ENCODE measurements at places on chromosomes 13 and 19.

GRCh38 chr13:58318495-58319167, 687.1 kb downstream of the PCDH17 start:
- DNase-seq = no peak

DNA sequence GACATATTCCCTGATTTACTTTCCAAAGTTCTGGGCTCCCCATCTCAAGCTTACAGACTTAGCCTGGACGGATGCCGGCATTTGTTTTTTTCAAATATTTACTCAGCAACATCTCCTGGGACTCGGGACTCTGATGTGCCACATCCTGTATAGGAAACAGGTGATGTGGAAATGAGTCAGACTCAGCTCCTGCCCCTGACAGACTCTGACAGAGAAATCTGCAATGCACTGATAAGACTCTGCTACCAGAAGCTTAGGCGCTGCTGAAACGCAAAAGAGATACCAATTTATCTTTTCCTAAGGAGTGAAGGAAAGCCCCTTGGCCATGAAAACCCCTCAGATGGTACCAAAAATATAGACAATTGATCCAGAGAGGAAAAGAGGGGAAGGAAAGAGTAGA, 16.2 kb downstream of the LAIR2 start:
- DNase-seq = no peak

DNA sequence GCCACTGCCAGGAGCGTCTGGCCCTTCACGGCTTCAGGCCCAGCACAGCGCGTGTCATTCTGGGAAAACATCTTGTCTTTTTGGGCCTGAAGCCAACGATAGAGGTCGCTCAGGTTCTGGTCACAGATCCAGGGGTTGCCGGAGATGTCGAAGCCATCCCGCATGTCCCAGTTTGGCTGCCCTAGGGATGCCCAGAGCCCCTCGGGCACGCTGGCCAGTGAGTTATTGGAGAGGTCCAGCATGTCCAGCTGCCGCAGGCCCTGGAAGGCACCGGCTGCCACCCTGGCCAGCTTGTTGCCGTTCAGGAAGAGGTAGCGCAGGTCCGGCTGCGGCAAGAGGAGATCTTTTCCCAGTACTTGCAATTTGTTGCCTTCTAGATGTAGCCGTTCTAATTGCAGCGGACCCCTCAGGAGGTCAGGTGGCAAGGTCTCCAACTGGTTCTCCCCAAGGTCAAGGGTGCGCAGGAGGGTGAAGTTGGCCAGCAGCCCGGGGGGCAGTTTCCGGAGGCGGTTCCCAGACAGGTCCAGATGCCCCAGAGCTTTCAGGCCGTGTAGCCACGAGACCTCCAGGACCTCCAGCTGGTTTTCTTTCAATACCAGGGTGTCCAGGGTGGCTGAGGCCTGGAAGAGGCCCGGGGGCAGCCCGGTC, 1.8 kb downstream of the LRG1 start:
- DNase-seq = no peak

DNA sequence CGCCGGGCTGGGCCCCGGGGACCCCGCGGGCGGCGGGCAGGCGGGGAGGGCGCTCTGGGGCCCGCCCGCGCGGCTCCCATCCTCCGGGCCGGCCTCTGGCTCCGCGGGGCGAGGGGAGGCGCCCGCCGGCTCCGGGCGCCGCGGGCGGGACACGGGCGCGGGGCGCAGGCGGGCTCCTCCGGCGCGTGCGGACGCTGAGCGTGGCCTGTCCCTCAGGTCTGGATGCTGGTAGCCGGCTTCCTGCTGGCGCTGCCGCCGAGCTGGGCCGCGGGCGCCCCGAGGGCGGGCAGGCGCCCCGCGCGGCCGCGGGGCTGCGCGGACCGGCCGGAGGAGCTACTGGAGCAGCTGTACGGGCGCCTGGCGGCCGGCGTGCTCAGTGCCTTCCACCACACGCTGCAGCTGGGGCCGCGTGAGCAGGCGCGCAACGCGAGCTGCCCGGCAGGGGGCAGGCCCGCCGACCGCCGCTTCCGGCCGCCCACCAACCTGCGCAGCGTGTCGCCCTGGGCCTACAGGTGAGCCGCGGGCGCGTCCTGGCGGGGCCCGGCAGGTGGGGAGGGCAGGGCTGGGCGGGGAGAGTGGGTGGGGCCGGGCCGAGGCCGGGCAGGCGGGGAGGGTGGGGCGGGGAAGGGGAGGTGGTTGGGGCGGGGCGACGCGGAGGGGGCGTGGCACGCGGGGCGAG, 420 bp downstream of the IL17D start:
- DNase-seq = no peak

DNA sequence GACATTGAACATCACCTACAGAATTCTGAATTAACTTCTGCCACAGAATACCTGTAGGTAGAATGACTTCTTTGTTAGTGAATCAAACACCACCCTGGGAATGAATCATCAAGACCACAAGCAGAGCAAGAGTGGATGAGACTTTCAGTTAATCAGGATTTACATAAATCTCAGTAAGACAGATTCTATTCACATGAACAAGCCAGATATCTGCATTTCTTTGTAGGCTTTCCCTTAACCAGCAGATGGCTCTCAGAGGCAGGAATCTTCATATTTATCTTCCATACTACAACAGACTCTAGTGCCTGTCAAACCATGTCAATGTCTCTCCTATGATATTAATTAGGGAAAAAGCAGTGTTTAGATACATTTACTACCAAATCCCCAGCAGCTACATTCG, 412.1 kb downstream of the KLF12 start:
- DNase-seq = no peak

GRCh38 chr13:23705583-23705982, 135.4 kb downstream of the TNFRSF19 start:
- DNase-seq = no peak

DNA sequence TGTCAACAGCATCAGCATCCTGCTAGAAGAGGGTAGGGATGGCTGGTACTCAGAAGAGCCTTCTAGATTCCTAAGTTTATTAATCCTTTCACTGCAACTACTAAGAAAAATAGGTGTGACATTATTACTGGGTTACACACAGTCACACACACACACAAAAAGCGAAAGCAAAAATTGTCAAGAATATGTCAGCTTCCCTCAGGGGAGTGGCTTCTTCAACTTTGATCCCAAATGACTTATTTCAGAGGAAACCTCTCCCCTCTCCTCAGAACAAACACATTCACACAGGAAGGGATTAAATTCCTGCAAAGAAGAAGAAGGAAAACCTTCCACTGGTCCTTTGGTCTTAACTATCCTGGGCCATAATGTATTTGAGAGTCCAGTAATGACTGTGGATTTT, 20.1 kb upstream of the IGFL1 start:
- no peak for DNase-seq

- DNase-seq = no peak
Observed at GRCh38 chr13:46086985-46087384, 17.8 kb downstream of the CPB2 start.

DNA sequence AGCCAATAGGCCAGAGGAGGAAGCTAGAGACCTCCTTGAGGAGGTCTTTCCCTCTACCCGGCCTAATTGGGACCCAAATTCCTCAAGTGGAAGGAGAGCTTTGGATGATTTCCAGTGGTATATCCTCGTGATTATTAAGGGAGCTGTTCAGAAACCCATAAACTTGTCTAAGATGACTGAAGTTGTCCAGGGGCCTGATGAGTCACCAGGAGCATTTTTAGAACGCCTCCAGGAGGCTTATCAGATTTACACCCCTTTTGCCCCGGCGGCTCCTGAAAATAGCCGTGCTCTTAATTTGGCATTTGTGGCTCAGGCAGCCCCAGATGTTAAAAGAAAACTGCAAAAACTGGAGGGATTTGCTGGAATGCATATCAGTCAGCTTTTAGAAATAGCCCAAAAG, 198.1 kb downstream of the ZNF486 start:
- DNase-seq = no peak

- DNase-seq = no peak
Observed at GRCh38 chr19:13343514-13343913, 162.8 kb downstream of the CACNA1A start.

DNA sequence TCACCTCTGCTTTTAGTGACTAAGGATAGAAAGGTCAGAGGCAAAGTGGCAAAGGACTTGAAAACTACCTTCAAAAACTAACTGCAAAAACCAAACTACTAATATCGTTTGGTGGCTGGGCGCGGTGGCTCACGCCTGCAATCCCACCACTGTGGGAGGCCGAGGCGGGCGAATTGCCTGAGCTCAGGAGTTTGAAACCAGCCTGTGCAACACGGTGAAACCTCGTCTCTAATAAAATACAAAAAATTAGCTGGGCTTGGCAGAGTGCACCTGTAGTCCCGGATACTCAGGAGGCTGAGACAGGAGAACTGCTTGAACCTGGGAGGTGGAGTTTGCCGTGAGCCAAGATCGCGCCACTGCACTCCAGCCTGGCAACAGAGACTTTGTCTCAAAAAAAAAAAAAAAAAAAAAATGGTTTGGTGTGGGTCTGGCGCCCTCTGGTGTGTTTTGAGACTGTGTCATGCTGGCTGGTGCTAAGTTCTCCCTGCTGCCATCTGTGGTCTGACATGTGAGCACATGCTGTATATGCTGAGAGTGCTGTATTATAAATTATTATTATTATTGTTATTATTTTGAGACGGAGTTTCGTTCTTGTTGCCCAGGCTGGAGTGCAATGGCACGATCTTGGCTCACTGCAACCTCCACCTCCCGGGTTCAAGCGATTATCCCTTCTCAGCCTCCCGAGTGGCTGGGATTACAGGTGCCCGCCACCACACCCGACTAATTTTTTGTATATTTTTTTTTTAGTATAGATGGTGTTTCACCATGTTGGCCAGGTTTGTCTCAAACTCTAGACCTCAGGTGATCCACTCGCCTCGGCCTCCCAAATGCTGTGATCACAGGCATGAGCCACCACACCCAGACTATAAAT, 36.0 kb upstream of the RNF17 start:
- DNase-seq = no peak

- DNase-seq = no peak
Observed at GRCh38 chr13:33711436-33711835, 106.5 kb upstream of the RFC3 start.

DNA sequence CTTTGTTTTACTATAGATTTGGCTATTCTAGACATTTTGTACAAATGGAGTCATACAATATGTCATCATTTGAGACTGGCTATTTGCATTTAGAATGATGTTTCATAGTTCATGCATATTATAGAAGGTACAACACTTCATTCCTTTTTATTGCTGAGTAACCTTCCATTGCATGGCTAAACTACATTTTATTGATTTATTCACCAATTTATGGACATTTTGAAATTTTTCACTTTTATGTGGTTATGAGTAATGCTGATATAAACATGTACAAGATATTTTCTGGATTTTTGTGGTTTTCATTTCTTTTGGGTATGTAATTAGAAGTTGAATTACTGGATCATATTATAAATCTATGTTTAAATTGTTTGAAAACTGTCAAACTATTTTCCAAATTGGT, 710.3 kb upstream of the SLITRK5 start:
- DNase-seq = no peak

GRCh38 chr13:27011661-27012060, 159.9 kb downstream of the USP12 start:
- no peak for DNase-seq

DNA sequence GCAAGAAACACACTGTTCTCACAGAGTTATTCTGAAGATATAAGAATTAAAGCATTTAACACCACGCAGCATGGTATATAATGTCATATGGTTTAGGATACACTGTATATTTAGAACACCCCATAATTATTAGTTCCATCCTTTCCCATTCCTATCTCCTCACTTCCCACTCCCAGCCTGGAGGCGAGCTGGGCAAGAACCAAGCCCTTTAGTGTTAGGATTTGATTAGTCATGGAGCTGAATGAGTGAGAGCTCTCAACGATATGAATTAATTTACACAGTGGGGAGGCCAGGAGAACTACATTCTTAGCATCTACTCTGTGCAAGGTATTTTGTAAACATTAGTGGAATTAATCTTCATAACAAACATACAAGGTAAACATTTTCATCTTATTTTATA, 934.3 kb downstream of the DIAPH3 start:
- DNase-seq = no peak

- DNase-seq = no peak
Observed at GRCh38 chr19:658916-659839, 3.8 kb downstream of the RNF126 start.

DNA sequence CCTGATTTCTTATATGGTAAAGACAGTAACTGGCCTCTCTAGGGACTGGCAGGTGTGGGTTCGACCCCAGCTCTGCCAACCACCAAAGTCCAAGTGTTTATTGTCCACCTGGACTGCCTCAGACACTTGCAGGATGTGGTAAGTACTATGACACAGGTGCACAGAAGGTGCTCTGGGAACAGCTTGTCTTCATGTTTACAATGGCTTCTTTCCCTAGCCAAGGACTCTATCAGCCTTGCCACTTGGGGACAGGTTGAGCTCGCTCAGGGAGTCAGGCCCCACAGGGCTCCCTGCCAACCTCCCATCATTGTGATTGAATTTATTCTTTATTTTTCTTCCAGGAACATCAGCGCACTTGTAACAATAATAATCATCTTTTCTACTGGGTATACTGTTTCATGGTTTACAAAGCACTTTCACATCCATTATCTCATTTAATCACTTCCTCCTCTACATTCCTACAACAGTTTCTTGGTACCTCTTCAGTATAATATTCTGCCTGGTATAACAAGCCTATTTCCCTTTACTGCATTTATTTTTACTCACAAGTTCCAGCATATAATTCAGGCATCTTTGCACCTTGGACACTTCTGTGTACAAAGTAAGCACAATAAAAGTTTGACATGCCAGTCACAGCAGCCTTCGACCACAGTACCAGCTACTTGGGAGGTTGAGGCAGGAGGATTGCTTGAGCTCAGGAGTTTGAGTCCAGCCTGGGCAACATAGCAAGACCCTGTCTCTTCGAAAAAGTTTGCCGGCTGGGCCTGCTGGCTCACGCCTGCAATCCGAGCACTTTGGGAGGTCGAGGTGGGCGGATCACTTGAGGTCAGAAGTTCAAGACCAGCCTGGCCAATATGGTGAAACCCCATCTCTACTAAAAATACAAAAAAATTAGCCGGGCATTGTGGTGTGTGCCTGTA, 24.2 kb upstream of the GATAD2A start:
- DNase-seq = no peak

DNA sequence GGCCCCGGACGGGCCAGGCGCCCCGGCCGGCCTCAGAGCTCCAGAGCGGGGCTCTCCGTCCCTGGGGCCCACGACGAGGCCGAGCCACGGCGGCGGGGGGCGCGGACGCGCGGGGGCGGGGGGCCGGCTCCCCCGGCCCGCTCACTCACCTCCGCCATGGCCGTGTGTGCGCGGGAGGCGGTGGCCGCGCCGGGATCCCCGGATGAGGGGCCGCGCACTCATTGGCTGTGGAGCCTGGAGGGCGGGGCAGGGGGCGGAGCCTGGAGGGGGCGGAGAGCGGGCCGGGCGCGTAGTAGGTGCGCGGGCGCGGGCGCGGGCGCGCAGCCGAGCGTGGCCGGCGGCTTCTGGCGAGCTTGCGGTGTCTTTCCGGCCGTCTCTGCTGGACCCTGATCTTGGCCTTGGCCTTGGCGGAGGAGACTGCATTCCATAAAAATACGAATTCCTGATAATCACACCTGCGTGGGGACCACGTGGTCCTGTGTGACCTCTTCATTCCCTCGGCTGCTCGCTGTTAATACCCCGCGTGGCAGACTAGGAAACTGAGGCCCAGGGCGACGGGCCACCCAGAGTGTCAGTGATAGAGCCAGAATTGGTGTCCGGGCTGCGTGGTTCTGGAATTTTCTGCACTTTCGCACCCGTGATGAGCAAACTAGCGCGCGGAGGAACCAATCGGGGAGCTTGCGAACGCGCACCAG, at the start of gene MIER2:
Gene MIER2, minus strand, starts transcription at position 172 of the 695 bp plus-strand sequence. Its CDS starts 14 bp downstream, at position 158.
- DNase-seq = peak; percentile 56

GRCh38 chr13:90768116-90768515, 579.4 kb upstream of the MIR17HG start:
- DNase-seq = no peak

All from cerebellar nuclear complex (tissue), 1 donor.